ENCODE measurements at places on chromosomes 6 and 20.

DNA sequence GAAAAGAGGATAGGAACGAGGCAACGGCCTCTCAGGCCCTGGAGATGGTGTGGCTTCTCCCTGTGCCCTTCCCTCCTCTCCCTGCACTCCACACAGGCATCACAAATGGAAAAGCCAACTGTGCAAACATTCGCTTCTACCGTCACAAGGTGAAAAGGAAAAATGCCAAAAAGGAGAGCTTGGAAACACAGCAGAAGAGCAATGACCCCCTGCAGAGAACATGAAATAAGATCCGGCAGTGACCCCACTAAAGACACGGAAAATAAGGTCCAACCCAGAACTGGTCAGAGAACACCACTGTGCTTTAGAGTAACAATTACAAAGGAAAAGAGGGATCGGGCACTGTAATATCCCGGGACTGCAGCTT is 63.0 kb downstream of the SLC22A23 start:
- no peak for DNase-seq

DNA sequence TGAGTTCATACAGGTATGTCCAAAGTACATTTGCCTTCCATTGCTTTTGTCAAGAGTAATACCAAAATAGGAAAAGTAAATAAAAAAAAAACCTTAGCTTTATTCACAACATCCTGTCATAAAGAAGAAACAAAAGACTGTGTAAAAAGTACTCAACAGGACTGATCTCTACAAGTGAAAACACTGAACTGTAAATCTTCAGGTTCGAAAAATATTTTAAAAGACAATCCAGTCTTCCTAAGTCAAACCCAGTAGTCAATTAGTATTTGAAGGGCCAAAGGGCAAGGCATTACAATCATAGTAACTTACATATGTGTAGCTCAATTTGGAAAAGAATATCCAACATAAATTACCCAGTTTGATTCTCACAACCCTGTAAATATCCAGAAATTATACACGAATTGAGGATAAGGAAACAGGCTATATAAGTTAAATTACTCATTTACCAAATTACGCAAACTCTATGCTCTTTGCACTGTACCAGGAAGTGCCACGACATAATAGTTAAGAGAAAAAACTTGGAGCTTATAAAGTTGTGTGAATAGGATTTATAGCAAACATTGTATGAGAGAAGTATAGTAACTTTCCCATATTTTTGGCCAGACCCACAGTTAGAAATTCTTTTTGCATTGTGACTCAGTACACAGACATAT is 21.2 kb downstream of the PTPRK start:
- DNase-seq, result no peak

- no peak for DNase-seq
Measured at GRCh38 chr6:39075010-39075686, 26.6 kb downstream of the GLP1R start.

DNA sequence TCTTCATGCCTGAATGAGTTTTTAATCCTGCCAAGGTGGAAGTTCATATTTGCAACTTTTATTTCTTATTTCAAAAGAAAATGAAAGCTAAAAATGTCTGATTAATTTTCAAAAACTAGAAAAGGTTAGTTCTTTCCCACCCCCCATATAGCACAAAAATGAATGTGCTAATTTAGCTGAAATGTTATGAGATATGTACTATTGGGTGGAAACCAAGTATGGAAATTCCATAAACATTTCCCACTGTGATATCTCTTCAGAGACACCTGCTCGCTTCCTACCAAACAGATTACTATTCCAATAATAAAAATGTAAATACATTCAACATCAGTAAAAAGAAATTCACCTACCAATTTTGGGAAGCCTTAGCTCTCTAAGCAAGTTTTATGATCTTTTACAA is 678.6 kb upstream of the ID4 start:
- no peak for DNase-seq

DNA sequence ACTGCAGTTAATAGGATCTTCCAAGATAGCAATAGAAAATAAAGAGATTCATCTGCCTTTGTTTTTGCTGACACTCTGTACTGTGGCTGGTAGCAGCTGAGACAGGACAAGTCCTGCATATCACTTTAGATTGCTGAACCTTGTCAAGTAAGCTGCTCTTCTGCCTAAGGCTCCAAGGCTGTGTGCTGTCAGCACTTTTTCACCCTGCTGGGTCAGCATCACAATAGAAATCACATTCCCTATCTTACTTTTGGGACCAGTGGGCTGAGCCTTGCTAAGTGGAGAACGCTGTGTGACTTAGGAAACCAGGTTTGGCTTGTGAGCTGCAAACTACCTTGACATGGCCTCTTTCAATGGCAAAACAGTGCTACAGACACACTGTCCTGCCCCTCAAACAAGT is 263.9 kb downstream of the FRK start:
- DNase-seq, result no peak

All from DMS79 treated with DMSO at 0.1 percent for 48 hours (cell line).